Bladder microvascular endothelial cell (primary cell): ENCODE measurements at places on chromosomes 2 and 18. TPM values are rescaled to one million over a fixed set of nuclear protein-coding genes. Genes with fewer than 3 reads are reported as not detected.

Gene PROC
- not detected in 2 replicates for total RNA-seq

Gene NOSTRIN
- total RNA-seq = 6.1 and 25.1 TPM in 2 replicates

Gene TUBA3E
- not detected in 2 replicates for total RNA-seq

Gene SKOR2
- total RNA-seq = not detected in 2 replicates

Gene OSBPL6
- total RNA-seq = 0.65 and 13.4 TPM in 2 replicates

Gene DYSF
- 166 and 175 TPM in 2 replicates for total RNA-seq

Gene VSNL1
- total RNA-seq = not detected in 2 replicates

Gene CROCC2
- total RNA-seq = not detected in 2 replicates

Gene DSG1
- not detected in 2 replicates for total RNA-seq

Gene STK36
- 6.6 and 21.6 TPM in 2 replicates for total RNA-seq

Gene DRC1
- total RNA-seq = 0.13 and 0.65 TPM in 2 replicates

Gene PAX8
- total RNA-seq = 0.16 and 0.31 TPM in 2 replicates

Gene KRTCAP3
- 0.44 and 0.49 TPM in 2 replicates for total RNA-seq

Gene GRB14
- 0.32 and 1.3 TPM in 2 replicates for total RNA-seq

Gene LOXL3
- 1.4 and 1.8 TPM in 2 replicates for total RNA-seq

Gene GPR55
- total RNA-seq = not detected in 2 replicates

Gene STK39
- total RNA-seq = 2.6 and 3.0 TPM in 2 replicates

Gene NPPC
- total RNA-seq = 0.16 TPM in 1 of 2 replicates, not detected in the other

Gene ANKRD30BL
- under 0.01 TPM in 1 of 2 replicates, not detected in the other for total RNA-seq

Gene CRYBA2
- not detected in 2 replicates for total RNA-seq

Gene MAB21L4
- not detected in 2 replicates for total RNA-seq

Gene MARCHF4
- 3.2 and 5.7 TPM in 2 replicates for total RNA-seq
